ENCODE measurements at places on chromosomes 3 and 15. TPM values are rescaled to one million over a fixed set of nuclear protein-coding genes. Genes with fewer than 3 reads are reported as not detected.
A peak's percentile ranks its signal among the peaks of the same experiment; 100 is the strongest.

DNA sequence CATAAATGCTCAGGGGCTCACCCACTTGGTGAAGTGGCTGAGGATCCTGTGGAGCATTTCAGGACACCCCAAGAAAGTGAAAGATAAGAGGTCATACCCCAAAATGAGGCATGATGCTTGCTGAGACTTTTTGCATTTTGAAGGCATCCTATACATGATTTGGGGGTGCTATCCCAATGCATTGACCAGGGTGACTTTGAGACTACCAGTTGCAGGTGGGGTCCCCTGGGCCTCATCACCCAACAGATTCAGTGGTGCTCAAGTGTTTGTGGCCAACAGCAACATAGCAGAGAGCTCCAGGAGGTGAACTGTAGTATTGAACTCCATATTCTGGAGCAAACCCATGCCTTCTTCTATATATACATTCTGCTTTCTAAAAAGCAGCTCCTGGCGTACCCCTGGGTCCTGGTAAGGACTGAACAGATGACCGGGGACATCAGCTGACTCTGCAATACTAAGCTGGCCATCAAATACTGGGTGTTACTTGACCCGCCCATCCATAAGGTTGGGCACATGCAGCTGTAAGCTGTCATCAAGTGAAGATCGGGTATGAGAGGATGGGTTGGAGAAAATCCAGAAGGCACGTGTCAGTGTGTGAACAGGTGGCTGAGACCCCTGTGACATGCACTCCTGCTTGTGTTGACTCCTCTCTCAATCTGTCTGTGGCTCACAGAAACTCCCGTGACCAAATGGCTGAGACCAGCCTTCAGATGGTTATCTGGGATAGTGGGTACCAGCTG is 143.3 kb downstream of the KLF13 start:
- no peak for DNase-seq

The AVEN gene
- 37.8 TPM for total RNA-seq

The AP3B2 gene
- total RNA-seq = 0.40 TPM

DNA sequence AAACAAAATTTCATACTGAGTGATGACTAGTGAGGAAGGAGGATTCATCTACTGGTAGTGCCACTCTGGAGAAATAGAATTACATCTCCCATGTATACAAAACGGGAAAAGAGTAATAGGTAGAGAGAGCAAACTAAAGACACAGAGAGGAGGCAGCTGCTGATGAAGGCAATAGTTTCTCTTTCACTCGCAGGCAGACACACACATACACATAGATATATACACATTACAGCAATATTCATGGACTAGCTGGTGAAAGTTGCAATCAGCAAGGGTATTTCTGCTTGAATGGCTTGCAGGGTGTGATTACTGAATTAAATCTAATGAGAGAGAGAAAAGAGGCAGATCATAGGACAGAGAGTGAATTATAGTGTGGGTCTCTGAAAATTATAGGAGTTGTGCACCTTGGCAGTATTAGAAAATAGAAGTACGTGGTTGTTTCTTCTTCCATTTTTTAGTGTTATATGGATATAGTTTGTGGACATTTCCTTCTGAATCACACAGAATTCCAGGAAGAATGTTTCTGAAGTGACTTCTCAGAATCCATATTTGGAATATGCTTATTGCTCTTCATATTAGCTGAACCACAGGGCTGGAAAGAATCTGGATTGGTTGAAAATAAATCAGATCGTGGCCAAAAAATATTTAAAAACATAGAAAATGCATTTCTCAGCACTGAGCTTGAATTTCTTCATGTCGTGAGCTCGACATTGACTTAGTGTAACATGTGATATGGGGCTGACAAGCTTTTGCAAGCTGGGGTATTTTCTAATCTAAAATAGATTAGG is 991.2 kb downstream of the TUSC7 start:
- DNase-seq = no peak

GRCh38 chr15:29815000-29815710 is 7.1 kb downstream of the TJP1 start:
- DNase-seq = no peak

DNA sequence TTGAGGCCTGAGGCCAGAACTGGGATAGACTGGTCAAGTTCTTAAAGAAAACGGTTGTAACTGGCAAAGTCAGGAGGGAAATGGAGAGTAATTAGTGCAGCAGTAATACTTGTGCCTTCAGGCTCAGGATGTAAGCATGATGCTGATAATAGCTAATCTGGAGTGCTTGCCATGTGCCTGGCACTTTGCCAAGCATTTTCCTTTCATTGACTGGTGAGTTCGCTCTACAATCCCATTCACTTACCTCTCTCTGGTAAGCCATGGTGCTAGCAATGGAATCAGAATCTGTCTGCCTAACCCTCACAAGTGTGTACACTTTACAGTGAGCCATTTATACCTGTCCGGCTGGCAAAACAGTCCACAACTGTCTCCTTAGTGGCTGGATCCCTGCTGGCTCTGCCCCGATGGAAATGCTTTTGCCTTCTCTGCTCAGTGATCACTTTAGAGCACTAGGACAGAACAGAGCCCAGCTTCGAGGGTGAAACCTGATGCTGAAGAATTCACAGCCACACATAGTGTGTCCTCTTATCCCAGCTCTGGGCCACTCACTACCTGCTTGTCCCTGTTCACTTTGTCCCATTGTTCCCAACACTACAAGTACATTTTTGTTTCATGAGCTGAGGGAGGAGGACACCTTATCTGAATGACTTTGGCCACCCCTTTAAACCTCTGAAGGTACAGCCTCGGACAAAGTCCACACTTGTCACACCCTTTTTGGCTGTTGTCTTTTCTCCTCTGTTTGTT is 10.3 kb downstream of the CHP1 start:
- DNase-seq = no peak

DNA sequence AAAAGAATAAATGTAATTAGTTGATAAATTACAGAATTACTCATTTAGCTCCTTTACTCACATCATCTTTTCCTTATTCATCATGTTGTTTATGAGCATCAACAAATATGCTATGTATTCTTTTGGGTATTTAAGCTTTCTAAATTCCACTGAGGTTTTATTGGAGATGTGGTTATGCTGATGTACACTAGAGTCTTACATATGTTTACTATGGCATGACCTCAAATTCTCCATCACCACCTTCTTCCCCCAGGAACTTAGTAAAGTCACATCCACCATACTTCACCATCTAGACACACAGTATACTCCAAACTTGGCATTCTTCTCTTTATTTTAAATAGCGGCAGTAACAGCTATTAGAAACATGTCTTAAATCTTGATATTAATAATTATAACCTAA is 74.1 kb upstream of the MELTF start:
- no peak for DNase-seq

DNA sequence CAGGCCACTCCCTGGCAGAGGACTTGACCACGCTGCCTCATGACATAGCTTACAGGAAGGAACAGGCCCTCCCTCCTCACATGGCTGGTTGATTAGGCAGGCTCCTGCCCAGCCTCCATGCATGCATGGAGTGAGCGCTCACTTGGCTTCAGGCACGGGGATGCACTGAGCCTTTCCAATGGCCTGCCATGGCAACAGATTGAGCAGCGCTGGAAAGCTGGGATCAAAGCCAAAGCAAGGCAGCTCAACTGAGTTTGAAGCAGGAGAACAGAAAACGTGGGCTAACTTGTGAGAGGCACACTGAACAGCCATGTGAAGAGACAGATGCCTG is 5.9 kb upstream of the GRAMD2A start:
- peak; percentile 84 for DNase-seq

The BRPF1 gene
- total RNA-seq = 22.2 TPM

DNA sequence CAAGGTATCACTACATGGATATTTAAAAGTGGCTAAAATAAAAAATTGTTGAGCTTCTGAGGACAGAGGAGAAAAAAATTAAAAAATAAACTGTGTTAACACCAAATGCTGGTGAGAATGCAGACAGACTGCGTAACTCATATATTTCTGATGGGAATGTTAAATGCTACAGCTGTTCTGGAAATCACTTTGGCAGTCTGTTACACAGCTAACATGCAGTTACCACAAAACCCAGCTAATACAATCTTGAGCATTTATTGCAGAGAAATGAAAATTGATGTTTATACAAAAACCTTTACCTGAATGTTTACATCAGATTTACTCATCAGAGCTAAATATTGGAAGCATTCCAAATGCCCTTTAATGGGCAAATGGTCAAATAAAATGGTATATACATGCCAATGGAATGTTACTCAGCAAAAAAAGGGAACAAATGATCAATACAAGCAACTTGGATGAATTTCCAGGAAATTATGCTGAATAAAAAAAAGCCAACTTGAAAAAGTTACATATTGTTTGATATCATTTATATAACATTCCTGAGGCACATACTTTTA is 24.6 kb downstream of the MNS1 start:
- DNase-seq = peak; percentile 6

- no peak for DNase-seq
Observed at GRCh38 chr3:67073812-67074211, 75.7 kb downstream of the KBTBD8 start.
